NCI-H446 (cell line): ENCODE measurements at places on chromosomes 6 and 20.

GRCh38 chr20:5140195-5140594, 13.4 kb downstream of the CDS2 start:
- DNase-seq: no peak

DNA sequence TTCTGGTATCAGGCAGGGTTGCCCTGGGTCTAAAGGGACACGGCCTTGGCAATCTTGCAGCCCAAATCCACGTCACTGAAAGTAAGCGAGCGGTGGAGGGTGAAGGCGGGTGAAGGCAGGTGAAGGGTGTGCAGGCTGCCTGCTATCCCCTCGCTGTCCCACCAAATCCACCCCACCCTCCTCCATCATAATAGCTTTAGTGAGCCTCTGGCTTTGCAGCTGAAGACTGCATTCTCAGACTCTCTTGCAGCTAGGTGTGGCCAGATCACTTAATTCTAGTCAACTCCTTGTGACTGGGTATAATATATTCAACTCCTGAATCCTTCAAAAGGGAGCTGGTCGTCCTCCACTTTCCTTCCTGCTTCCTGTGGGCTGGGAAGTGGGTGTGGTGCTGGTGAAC, 126.7 kb upstream of the TRAF3IP2 start:
- DNase-seq: no peak

GRCh38 chr6:2072453-2072852, 173.0 kb downstream of the GMDS start:
- no peak for DNase-seq

DNA sequence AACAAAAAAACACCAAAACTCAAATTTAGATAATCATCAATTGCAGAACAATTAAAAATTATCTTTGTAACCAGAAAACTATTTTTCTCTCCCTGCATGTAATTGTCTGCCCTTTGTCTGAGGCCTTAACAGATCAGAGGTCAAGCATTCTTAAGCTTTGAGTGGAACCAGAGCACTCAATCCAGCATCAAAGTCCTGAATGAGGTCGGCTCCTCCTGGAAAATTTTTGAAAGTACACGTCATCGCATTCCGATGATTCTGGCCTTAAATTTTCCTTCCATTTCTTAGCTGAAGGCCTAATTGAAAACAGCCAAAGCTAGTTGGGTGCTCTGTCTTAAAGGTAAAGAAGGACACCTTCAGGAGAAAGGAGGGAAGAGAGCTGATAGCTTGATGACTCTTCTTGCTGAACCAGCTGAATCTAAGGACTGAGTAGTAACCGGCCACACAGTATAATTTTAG, 510.2 kb upstream of the SULF2 start:
- no peak for DNase-seq

- DNase-seq: no peak
Observed at GRCh38 chr20:23995905-23996666, 7.5 kb upstream of the GGTLC1 start.

DNA sequence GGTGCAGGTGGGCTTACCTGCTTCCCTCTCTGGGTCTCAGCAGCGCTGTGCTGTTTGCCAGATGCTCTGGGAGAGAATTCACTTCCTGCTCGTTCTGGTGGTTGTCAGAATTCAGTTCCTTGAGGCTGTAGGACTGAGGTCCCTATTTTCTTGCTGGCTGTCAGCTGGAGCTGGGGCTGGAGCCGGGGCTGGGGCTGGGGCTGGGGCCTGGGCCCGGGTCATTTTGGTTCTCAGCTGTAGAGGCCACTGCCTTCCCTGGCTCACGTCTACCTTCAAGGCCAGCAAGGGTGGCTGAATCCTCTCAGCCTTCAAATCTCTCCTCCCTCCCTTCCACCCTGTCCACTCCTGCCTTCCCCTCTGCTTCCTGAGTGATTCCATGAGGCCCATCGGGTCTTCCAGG, 16.8 kb upstream of the PHACTR3 start:
- no peak for DNase-seq

DNA sequence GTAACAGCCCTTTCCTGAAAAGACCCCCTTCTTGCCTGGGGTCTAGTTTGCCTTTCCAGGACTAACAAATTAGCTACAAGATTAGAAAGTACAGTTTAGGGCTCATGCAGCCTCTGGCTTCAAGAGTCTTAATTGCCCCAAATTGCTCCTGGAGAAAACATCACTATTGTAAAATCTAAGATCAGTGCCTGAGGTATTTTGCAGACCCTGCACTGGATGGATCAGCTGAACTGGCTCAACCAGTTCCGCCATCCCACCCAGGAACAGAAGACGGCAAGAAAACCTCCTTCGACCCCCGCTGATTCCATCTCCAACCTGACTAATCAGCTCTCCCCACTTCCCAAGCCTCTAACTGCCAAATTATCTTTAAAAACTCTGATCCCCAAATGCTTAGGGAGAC, 236.5 kb upstream of the KCNG1 start:
- DNase-seq: no peak
